ENCODE measurements at places on chromosomes 2 and 18. TPM values are rescaled to one million over a fixed set of nuclear protein-coding genes. Genes with fewer than 3 reads are reported as not detected.
A peak's percentile ranks its signal among the peaks of the same experiment; 100 is the strongest.

The LAMA3 gene
- total RNA-seq: 127 TPM

- no peaks in the 10 kb centered on the region for H3K27me3 ChIP-seq
- H3K36me3 ChIP-seq: no peaks in the 10 kb centered on the region
- DNase-seq: peak; percentile 83
- peak within 1 kb of the TSS; percentile 93 for H3K27ac ChIP-seq
- H3K4me1 ChIP-seq: no peaks in the 10 kb centered on the region
- peak within 1 kb of the TSS; percentile 78 for H3K4me3 ChIP-seq
Measured at GRCh38 chr18:25351777-25352628, at the start of gene ZNF521. TSS of gene ZNF521 (minus strand) at chr18:25352166. CDS start at chr18:25350946, 1,220 bp downstream.

DNA sequence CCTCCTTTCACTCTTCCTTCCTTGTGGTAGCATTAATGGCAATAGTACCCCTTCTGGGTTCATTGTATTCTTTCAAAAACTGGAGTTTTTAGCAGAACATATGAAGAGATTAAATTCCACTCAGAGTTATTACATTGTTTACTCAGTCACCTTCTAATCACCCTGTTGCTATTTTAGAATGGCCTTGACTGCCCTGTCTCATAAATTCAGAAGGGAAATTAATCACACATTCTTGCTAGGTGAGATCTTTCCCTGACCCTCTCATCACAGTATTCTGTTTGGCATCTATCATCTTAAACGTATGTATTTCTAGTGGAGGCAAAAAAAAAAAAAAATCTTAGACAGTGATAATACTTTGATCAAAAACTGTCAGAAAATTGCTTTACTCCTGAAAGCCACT is 760.4 kb downstream of the ADCYAP1 start:
- H3K27me3 ChIP-seq: no peaks in the 10 kb centered on the region
- no peak for DNase-seq
- H3K36me3 ChIP-seq: no peaks in the 10 kb centered on the region
- no peak overlapping the region for H3K27ac ChIP-seq
- H3K4me1 ChIP-seq: no peaks in the 10 kb centered on the region

The UGT1A4 gene
- not detected for total RNA-seq

DNA sequence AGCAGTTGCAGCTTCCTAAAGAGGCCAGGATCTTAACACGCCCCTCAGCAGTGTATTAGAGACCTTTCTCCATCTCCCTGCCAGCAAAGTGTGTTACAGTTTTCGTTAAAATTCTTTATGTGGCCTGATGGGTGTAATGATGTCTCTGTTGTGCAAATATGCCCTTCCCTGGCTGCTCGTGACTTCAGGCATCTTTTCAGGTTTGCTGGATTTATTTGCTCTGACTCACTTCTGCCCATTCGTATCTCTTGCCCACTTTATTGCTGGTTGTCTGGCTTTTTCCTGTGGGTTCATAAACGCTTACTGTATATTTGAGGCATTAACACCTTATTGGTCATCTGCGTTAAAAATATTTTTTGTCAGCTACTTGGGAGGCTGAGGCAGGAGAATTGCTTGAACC is 134.5 kb downstream of the ASB1 start:
- no peaks in the 10 kb centered on the region for H3K27me3 ChIP-seq
- H3K4me3 ChIP-seq: no peak overlapping the region
- H3K4me1 ChIP-seq: no peaks in the 10 kb centered on the region
- no peak for DNase-seq
- no peaks in the 10 kb centered on the region for H3K36me3 ChIP-seq

The KCNG2 gene
- total RNA-seq: 1.6 TPM

GRCh38 chr2:28390746-28391563 is 1.7 kb upstream of the FOSL2 start:
- H3K36me3 ChIP-seq: no peaks in the 10 kb centered on the region
- DNase-seq: peak; percentile 79
- H3K27me3 ChIP-seq: no peaks in the 10 kb centered on the region
- peak overlapping the region; percentile 74 for H3K4me3 ChIP-seq
- H3K4me1 ChIP-seq: no peaks in the 10 kb centered on the region

DNA sequence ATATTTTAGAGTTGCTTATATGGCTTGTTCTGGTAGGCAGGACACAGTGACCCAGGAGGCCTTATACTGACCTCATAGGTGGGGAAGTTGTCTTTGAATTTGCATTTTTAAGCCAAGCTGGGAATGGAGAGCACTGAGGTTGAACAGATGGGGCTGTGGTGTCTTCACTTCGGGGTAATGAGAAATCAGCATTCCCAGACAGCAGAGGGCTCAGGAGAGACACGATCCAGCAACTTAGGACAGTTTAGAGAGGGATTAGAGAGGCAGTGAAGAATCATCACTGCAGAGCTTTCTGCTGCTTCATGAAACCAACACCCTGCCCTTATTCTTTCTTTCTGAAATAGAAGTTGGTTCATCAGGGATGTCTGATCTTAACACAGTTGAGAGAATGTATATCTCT is 202.4 kb downstream of the TDRD15 start:
- no peaks in the 10 kb centered on the region for H3K27me3 ChIP-seq
- no peak overlapping the region for H3K27ac ChIP-seq
- DNase-seq: no peak
- no peaks in the 10 kb centered on the region for H3K36me3 ChIP-seq
- H3K4me1 ChIP-seq: no peaks in the 10 kb centered on the region

DNA sequence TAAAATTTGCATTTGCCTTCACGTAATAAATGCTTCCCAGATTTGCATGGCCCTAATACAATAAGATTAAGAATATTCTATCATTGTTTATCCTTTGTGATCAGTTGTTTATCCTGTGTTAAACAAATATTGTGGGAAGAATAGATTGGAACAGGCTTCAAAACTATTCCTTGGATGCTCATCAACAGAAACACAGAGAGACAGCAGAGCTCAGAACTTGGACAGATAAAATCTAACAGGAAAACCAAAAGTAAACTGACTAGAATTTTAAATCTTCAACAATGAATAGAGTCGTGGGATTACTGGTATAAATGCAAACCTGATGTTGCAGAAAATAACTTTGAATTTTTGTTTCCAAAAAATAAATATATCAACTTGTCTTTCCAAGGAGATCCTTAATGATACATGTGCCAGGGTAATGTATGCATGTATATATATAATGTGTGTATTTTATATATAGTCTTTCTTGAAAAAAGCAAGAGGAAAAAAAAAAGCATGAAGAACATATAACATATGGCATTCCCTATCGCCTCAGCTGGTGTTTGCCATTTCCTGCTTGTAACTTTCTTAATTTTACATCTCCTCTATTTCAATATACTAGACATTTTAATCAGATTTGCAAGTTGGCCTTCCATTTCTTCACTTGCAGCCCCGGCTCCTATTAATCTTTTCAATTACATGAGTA is 59.9 kb upstream of the TANK start:
- no peaks in the 10 kb centered on the region for H3K36me3 ChIP-seq
- peaks cover 4% of the 10 kb centered on the region for H3K4me1 ChIP-seq
- peak overlapping the region; percentile 77 for H3K27ac ChIP-seq

DNA sequence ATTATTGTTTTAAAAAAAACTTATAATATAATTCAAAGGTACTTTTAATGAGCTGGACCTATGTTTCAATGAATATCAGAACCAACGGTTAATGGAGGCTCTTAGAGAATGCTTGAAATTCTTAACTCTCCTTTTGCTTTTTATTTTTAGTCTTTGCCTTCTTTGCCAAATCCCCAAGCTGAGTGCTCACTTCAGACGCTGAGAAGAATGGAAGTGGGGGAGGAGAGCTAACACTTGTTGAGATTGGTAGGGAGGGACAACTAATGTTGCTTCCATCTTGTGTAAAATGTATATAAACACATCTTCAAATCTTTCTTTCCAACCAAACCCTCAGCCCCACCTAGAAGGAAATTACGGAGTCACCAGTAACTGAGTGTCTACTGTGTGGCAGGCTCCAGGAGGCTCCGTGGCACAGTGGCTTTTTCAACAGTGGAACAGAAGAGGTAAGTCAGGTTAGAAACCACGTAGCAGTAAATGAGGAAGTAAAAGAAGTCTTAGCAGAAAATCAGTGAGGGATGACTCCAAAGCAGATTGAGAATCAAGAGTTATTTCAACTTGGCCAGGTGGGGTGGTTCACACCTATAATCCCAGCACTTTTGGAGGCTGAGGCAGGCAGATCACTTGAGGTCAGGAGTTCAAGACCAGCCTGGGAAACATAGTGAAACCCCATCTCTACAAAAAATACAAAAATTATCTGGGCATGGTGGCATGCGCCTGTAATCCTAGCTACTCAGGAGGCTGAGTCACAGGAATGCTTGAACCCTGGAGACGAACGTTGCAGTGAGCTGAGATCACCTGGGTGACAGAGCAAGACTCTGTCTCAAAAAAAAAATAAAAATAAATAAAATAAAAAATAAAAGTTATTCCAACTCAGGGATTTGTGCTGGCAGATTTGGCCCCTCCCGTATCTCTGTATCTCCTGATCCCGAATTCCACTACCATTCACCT is 45.0 kb upstream of the CREB1 start:
- no peaks in the 10 kb centered on the region for H3K27me3 ChIP-seq
- no peak for DNase-seq
- no peak overlapping the region for H3K4me3 ChIP-seq
- no peak overlapping the region for H3K27ac ChIP-seq
- no peaks in the 10 kb centered on the region for H3K4me1 ChIP-seq
- H3K36me3 ChIP-seq: no peaks in the 10 kb centered on the region

The ZNF142 gene
- total RNA-seq: 15.4 TPM

- no peaks in the 10 kb centered on the region for H3K27me3 ChIP-seq
- no peaks in the 10 kb centered on the region for H3K4me1 ChIP-seq
- H3K27ac ChIP-seq: no peak overlapping the region
- no peak for DNase-seq
- no peak overlapping the region for H3K4me3 ChIP-seq
- no peaks in the 10 kb centered on the region for H3K36me3 ChIP-seq
Measured at GRCh38 chr2:81901017-81901416, 1596.5 kb upstream of the LRRTM1 start.

- no peak overlapping the region for H3K4me3 ChIP-seq
- no peak overlapping the region for H3K27ac ChIP-seq
- no peaks in the 10 kb centered on the region for H3K27me3 ChIP-seq
Measured at GRCh38 chr2:10914272-10914693, 2.5 kb downstream of the KCNF1 start.

DNA sequence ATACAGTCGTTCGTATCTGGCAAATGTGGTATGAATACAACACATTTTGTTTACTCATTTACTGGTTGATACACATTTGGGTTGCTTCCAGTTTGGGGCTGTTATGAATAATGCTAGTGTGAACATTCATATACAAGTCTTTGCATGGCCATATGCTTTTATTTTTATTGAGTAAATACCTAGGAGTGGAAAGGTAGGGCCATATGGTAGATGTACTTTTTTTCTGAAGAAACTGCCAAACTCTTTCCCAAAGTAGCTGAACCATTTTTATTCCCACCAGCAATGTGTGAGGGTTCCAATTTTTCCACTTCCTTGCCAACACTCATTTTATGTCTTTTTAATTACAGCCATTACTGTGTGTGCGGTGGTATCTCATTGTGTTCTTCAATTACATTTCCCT is 496.2 kb upstream of the NRXN1 start:
- H3K36me3 ChIP-seq: no peaks in the 10 kb centered on the region
- no peak overlapping the region for H3K4me3 ChIP-seq
- no peak for DNase-seq
- H3K27me3 ChIP-seq: no peaks in the 10 kb centered on the region
- H3K4me1 ChIP-seq: no peaks in the 10 kb centered on the region

- H3K4me3 ChIP-seq: no peak overlapping the region
- H3K27me3 ChIP-seq: no peaks in the 10 kb centered on the region
- no peaks in the 10 kb centered on the region for H3K4me1 ChIP-seq
Measured at GRCh38 chr2:188983427-188984064, 9.4 kb downstream of the COL3A1 start.

DNA sequence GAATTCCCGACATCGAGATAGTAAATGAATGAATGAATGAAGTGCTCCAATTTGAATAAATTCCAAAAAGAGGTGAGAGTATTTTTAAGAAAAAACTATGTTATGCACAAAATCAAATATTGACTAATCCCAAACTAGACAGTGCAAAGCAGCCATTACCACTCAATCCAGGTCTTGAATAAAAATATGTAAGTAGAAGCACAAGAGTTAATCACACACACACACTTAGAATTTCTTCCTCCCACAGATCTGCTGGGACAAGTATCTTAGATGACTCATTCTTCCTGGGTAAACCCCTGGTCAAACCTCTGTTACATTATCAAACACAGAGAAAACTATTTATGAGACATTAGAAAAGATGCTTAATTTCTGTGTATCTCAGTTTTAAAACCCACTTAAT is 102.0 kb downstream of the PLA2R1 start:
- H3K4me3 ChIP-seq: no peak overlapping the region
- no peak overlapping the region for H3K27ac ChIP-seq
- H3K27me3 ChIP-seq: no peaks in the 10 kb centered on the region
- DNase-seq: no peak
- H3K4me1 ChIP-seq: no peaks in the 10 kb centered on the region
- no peaks in the 10 kb centered on the region for H3K36me3 ChIP-seq

GRCh38 chr2:230453006-230453405 is 37.0 kb downstream of the SP100 start:
- peaks cover 11% of the 10 kb centered on the region for H3K36me3 ChIP-seq
- no peaks in the 10 kb centered on the region for H3K4me1 ChIP-seq
- H3K27me3 ChIP-seq: no peaks in the 10 kb centered on the region
- DNase-seq: no peak
- no peak overlapping the region for H3K4me3 ChIP-seq

- no peaks in the 10 kb centered on the region for H3K4me1 ChIP-seq
- no peak overlapping the region for H3K4me3 ChIP-seq
- no peaks in the 10 kb centered on the region for H3K27me3 ChIP-seq
Measured at GRCh38 chr2:137252934-137253333, 487.6 kb downstream of the THSD7B start.

- H3K36me3 ChIP-seq: no peaks in the 10 kb centered on the region
- no peak for DNase-seq
Measured at GRCh38 chr2:50752237-50752636, 279.7 kb downstream of the NRXN1 start.

DNA sequence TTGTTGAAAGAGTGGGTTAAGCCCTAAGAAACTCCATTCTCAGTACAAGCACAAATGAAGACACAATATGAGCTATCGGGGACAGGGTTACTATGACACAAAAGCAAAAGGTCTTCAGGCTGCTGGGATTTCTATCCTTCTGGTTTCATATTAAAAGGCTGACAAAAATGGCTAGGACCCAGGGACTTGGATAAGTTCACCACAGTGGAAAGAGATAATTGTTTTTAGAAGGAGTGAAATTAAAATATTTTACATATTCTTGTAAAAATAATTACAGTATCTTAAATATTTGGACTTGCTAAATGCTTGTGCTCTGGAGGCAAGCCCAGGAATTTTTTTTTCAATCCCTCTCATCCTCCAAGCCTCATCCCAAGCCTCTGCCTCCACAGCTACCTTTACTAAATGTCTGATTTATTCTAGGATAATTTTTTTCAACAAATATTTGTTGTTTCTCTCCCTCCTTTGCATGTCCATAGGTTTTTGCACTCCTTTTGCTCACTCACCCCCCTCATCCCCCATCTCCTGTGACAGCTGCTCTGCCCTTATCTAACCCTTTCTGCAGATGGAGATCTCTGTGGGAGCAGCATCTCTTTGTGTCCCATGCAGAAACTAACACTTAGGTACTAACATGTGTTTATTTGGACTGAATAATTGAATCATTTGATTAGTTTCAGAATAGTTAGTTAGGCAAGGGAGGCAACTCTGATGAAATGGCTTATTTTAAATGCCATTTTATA is 47.8 kb upstream of the NABP1 start:
- H3K27me3 ChIP-seq: no peaks in the 10 kb centered on the region
- no peak overlapping the region for H3K27ac ChIP-seq
- no peak for DNase-seq
- H3K4me1 ChIP-seq: no peaks in the 10 kb centered on the region
- H3K36me3 ChIP-seq: no peaks in the 10 kb centered on the region
- no peak overlapping the region for H3K4me3 ChIP-seq

Measured in breast epithelium (tissue), 4 donors.